ENCODE measurements at places on chromosomes 2 and 18.

- no peak for DNase-seq
Measured at GRCh38 chr18:62396381-62396780, 71.3 kb downstream of the TNFRSF11A start.

GRCh38 chr2:106534471-106534870, 47.3 kb downstream of the CD8B2 start:
- no peak for DNase-seq

- DNase-seq: no peak
Measured at GRCh38 chr2:88503771-88504170, 51.3 kb upstream of the FOXI3 start.

DNA sequence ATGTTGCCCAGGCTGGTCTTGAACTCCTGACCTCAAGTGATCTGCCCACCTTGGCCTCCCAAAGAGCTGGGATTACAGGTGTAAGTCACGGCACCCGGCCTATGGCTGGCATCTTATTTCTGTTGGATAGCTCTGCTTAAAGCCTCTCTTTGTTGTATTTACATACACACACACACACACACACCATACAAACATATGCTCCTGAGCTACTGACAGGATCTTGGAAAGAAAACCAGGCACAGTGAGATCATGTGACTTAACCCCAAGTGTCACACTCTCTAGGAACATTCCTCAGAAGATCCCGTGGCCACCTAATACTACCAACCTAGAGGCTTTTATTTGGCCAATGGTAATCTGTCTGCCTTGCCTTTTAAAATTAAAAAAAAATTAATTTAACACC, 85.1 kb upstream of the HAAO start:
- DNase-seq: no peak

DNA sequence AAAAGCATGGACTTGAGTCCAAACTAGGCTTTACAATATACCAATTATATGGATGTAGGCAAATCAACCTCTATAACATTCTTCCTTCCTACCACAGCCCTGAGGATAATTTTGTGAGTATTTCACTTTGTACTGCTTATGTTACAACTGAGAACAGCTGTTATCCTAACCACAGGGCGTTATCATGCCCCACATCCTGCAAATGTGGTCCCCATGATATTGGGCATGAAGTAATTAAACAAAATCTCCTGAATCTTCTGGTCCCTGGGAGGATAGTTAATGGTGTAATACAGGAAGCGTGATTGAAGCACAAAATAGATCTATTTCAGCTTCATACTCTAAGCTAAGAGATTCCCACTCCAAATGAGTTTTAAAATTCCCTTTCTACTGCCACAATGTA, 223.6 kb downstream of the CDH20 start:
- no peak for DNase-seq

- no peak for DNase-seq
Measured at GRCh38 chr18:3873698-3874097, 423.7 kb downstream of the TGIF1 start.

DNA sequence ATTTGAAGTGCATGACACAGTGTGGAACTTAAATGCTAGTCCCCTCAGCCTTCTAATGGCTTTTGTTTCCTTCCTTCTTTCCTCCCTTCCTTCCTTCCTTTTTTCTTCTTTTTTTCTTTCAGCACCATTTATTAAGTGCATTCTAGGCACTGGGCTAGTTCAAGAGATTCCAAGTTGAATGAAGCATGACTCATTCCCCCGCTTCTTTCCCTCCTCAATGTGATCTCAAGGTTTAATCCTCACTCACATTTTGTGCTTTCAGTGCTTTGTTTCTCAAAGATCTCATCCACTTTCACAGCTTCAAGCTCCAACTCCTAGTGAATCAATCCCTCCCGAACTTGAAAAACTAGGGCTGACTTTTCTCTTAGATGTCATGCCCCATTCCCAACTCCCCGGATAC, 90.1 kb downstream of the LBH start:
- DNase-seq: no peak

GRCh38 chr2:80151651-80152050, 152.9 kb downstream of the LRRTM1 start:
- DNase-seq: no peak

DNA sequence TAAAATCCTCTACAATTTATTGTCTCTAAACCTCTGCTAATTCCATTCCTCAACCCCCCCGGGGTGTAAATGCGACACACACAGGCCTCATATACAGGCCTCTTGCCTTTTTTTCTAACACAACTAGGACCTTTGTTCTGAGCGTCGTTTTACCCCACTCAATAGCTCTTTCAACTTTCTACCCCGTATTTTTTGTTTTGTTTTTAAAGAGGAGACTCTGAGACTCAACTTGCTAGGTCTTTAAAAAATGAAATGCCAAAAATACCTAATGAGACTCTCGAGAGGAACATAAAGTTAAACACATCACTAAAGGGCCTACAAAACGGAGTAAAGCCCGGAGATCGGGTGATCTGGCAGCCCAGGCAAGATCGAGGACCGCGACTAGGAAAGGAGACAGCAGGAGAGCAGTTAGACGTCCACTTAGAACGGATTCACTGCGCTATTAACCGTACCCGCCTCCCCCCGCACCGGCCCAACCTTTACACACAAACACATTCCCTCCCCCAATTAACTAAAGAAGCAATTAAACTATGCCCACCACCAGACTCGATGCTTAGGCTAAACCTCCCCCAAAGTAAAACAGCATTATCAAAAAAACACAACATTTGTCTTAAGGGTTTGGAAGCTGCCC, 1.7 kb downstream of the TRIP12 start:
- DNase-seq: peak; percentile 32

DNA sequence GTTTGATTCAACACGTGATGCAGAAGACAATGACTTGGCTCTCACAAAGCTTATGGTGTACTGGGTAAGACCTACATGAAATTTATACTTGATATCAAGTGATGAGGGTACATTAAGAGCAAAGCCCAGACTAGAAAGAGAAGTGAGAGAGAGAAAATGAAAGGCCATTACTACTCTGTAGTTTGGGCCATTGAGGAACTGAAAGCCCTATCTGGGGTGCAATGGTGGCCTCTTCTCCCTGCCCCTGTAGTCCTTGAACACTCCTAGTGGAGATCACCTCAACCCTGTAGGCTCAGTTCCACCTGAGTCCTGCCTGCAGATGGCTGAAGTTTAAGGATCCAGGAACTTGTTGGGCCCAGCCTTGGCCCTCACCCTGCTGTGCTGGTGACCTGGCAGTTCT, 569.8 kb upstream of the MEX3C start:
- no peak for DNase-seq

GRCh38 chr18:7089369-7089768, 28.2 kb downstream of the LAMA1 start:
- no peak for DNase-seq

DNA sequence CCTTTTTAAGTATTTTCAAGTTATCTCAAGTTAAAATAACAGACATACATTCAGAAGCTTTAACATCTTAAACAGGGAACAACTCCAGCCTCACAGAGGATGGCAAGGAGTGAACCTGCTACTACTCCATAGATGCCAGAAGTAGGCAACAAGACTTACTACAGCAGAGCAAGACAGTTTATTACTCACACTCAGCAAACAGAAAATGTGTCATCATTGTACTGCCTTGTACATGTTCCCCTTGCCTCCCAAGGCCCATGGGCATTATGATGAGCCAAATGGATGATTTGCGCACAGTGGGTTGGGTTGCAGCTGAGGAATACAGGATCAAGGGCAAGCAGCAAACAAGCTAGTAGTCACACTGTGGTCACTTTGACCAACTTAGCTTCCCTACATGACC, 80.6 kb upstream of the VRK2 start:
- no peak for DNase-seq

DNA sequence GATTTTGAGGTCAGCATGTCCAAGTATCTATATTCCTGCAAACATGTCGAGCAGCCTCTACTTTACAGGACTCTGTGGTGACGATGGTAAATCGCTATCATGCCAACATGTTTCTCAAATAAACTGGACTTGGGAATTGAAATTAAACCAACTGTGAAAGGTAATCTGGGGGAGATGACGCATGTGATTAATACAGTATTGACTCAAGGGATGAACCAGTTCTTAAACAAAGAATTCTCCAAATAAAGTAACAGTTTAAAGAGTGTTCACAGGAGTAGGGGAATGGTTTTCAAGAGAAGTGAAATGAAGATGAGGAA, 54.3 kb downstream of the THUMPD2 start:
- no peak for DNase-seq

DNA sequence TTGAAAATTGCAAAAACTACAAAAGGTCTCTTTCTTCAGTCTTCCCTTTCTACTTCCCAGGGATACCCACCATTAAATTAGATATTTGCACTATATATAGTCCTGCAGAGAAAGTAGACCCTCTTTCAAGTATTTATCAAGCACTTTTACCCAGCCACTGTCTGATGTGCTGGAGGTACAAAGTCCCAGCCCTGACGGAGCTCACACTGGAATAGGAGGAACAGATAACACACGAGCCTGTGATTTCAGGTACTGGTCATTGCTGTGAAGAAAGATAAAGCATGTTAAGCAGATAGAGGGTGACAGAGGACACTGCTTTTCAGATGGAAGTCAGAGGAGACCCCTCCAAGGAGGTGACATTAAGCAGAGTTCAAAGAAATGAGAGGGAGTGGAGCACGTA, 19.6 kb downstream of the SEC11C start:
- no peak for DNase-seq

- no peak for DNase-seq
Measured at GRCh38 chr2:9675415-9676351, 44.9 kb upstream of the YWHAQ start.

DNA sequence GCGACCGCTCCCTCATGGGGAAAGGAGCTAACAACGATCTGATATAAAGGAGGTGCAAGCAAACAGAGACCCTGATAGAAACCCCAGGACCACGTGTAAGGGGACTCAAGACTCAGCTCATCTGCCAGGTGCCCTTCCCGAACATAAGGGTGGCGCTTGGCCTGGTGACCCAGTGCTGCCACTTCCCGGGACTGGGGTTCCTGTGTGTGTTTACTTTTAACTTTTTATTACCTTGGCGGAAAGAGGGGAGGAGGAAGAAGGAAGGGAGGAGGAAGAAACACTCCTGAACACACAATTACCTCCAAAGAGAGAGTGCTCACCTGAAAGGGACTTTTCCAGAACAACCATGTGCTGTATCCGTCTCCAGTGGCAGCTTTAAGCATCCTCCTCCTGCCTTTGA, 56.5 kb upstream of the EDAR start:
- no peak for DNase-seq

DNA sequence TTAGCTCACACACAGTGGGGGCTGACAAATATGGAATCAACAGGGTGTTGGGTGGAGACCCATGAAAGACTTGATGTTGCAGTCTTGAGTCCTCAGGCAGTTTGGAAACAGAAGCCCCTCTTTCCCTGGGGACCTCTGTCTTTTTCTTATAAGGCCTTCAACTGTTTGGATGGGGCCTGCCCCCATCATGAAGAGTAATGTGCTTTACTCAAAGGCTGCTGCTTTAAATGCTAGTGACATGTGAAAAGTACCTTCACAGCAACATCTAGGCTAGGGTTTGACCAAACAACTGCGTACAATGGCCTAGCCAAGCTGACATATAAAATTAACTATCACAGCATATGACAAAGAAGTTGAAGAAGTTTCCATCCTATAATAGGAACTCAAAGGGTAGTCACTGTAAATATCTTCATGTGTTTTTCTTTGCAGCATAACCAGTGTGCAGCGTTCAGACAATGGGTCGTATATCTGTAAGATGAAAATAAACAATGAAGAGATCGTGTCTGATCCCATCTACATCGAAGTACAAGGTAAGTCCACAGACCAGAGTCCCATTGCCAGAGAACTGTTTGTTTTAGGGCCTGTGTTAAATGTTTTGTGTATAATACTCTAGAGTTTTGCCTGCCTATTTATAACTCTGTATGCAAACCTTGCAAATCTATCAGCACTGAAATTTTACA, 46.3 kb downstream of the MERTK start:
- DNase-seq: no peak

- no peak for DNase-seq
Measured at GRCh38 chr2:134175834-134176233, 78.0 kb upstream of the MGAT5 start.

DNA sequence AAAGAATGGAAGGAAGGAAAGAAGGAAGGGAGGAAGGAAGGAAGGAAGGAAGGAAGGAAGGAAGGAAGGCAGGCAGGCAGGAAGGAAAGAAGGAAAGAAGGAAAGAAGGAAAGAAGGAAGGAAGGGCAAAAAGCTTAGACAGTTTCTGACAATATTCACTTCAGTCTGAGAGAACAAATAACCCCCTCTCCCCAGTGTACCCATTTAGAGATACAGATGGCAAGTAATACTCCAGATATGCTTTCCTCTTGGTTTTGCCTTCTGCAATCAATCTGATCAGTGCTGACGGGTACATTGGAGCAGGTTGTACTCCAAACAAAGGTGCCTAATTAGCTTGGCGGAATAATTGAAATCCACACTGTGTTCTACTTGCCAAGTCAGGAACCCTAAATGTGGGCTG, 534.6 kb upstream of the TMEFF2 start:
- DNase-seq: no peak

GRCh38 chr2:169676357-169676756, 17.8 kb downstream of the CFAP210 start:
- DNase-seq: no peak

GRCh38 chr2:128280901-128281321, 37.8 kb downstream of the HS6ST1 start:
- DNase-seq: no peak

DNA sequence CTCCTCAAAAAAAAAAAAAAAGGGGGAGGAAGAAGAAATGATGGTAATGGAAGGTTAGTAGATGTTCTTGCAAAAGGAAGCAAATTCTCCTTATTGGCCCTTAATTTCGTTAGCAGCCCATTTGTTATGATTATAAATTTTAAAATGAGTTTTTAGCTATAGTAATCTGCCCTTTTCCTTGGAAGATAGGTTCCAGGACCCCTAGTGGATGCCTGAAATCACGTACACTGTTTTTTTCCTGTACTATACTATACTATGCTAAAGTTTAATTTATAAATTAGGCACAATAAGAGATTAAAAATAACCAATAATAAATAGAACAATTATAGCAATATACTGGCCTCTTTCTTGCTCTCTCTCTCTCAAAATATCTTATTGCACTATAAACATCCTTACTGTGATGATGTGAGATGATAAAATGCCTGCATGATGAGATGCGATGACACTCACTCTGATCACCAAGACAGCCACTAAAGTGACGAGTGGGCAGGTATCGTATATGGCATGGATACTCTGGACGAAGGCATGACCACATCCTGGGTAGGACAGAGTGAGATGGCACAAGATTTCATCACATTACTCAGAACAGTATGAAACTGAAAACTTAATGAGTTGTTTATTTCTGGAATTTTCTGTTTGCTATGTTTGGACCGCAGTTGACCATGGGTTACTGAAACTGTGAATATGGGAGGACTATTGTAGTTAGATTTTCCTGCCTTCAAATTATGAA, 87.2 kb downstream of the KCTD18 start:
- no peak for DNase-seq
